ENCODE measurements at places on chromosomes 2 and 18. TPM values are rescaled to one million over a fixed set of nuclear protein-coding genes. Genes with fewer than 3 reads are reported as not detected.

DNA sequence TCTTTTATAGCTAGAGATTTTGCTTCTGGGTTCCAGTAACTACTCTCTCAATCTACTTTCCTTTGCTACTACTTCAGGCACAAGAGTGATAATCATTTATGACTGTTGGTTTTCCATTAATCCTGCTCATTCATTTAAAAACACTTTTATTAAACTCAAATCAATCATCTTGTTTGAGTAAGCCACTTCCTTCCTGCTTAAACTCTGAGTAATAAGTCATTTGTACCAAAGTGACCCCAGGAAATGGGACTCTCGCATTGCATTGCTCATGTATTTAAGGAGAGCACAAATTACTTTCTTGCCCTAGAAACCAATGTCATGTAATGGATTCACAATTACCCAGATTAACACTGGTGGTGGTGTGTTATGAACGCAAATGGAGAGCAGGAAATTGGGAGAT is 270.7 kb upstream of the HNMT start:
- DNase-seq, result no peak

DNA sequence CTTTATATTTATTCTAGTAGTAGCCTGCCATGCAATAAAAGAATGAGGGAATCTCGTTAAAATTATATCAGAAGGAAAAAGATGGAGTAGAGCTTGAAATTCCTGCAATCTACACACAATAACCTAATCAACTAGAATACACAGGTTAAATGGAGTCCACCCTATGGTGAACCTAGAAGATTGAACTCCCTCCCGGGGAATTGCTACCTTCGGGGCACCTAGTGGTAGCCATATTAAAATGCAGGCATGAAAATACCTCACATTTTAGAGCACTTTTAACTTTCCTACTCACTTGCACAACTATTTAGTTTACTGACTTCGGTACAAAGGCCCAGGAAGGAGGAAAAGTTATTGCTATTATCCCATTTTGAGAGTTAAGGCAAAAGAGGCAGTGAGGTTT is 174.5 kb downstream of the SS18 start:
- no peak for DNase-seq

DNA sequence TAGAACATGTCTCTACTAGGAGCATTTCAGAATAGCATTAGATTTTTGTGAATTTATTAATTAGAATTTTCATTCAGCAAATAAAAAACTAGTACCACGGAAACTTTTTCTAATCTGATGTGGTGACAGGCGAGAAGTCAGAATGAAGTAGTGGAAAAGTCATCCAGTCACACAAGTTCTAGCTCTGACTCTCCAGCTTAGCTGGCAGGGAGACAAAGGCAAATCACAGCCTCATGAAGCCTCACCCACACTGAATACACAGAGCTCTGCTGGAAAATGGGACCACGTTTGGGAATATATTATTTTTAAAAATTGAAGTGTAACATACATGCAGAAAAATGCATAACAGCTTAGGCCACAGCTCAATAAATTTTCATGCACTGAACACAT is 86.1 kb downstream of the L3MBTL4 start:
- no peak for DNase-seq

DNA sequence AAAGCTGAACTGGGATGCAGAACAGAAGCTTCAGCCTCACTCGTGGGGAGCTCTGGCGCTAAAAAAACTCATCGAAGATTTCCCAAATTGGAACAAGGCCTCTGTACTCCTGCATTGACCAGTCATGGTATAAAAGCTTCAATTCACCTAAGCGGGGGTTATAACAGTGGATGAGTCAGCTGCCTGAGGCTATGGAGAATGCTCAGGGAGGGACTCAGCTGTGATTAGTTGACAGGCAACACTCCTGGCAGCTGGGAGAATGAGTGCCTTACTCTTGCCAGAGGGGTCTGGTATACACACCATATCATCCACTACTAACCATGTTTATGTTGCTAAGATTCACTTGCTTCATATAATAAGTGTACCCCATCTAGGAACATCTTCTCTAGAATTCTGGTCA is 350.6 kb upstream of the VRK2 start:
- no peak for DNase-seq

DNA sequence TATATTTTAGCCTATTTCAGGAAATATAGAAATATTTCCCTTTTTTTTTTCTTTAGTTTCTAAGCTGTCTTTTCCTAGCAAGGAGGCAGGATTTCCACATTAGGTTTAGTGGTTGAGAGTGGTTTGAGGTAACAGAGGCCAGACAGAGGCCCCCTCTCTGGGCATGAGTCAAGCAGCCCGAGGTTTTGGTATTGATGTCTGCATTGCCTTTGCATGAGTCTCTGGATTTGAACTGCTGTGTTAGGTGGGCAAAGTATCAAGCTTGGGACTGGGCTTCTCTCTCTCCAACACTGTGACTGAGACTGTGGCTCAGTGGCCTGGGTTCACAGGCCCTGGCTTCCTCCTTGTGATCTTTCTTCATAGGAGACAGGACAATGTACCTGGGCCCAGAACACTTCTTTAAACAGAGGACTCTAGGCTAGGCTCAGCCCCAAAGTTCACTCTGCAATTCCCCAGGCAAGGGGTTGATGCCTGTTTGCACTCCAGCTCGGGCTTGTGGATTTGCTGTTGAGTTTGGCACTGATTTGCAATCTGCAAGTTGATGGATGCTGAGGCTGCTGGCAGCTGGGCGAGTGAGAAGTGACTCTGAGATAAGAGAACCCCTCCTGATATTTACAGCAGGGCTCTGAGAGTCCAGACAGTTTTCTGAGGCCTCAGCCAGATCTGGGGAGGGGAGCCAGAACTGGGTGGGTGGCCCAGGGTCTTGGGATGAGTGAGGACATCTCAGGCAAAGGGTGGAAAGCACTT is 271.2 kb downstream of the EN1 start:
- no peak for DNase-seq

DNA sequence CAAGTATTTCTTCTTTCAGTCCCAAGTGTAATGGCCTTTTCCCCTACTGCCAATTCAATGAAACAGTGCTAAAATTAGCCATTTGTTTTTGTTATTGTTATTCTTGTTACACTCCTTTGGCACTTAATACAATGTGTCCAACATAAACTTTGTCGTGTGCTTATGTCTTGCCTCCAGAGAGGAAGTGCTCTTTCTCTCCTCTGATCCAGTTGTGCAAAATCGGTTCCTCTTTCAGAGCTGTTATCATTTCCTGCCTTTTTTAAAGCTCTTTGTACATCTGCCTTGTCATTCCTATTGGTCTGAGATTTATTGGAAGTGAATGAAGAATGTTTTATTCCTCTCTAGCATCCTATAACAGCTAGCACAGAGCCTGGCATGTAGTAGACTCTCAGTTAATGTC is 623.2 kb upstream of the ID2 start:
- no peak for DNase-seq

DNA sequence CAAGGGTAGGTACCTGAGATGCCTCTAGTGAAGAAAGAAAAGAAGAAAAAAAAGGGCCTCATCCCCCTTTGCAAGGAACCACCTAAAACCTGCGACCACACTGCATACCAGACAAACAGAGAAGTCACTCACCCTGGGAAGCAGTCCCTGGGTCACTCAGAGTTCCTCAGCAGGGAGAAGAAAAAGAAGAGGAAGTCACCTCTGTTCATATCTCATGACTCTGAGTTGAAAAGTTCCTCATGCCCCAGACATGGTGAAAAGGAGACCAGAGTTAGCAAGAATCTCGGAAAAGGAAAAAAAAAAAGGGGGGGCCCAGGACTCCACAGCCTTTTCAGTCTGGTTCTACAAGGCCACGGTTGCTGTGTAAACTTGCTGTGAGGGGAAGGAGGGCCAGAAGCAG is 478.4 kb upstream of the NRXN1 start:
- no peak for DNase-seq

- no peak for DNase-seq
Observed at GRCh38 chr2:192983173-192983572, 788.4 kb upstream of the TMEFF2 start.

DNA sequence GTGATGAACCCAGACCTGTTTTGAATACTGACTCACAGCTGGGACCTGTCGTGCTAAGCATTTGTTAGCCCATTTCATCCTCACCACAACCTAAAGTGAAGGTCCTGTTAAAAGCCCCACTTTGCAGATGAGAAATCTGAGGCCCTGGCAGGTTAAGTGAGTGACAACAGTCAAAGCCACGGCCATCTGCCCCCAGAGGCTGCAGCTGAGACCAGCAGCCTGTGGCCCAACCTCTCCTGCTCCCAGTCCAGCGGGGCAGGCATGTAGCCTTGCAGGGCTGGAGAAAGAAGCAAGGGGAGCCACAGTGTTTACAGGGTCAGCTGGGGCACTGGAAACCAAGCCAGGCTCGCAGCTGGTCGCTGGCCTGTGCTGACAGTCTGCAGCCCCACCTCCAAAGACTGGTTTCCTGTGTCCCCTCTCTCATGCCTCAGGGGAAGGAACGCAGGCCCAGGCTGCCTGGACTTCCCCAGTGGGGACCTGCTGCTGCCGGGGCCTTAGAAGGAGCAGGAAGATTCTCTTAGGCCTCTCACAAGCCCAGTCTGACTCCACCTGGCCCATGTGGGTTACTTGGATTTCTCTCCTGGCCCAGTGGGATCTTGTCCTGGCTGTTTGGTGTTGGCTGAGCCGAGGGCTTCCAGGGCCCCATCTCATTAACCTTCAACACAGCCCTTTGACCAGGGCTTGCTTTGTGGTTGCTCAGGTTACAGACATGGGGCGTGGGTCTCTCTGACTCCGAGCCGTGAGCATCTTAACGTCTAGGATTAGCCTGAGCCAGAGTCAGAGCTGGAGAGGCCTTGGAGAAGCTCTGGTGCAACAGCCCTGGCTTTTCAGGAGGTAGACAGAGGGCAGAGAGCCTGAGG is 1.7 kb downstream of the INPP5D start:
- peak; percentile 78 for DNase-seq

DNA sequence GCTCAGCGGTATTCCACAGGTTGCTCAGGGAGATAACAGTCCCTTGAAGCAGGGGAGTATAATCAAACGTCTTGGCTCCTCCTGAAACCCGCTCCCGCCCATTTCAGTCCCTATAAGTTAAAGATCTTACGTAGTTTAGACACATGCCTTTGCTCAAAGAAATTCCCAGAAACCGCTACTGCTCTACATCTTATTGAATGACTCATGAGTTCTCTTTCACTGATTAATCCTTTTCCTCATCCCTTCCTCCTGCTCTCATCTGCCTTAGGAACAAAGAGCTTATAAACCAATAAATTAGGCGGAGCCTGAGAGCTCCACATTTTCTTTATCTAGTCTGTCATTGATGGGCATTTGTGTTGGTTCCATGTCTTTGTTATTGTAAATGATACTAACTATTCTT is 4.2 kb upstream of the SERPINB4 start:
- DNase-seq, result no peak

DNA sequence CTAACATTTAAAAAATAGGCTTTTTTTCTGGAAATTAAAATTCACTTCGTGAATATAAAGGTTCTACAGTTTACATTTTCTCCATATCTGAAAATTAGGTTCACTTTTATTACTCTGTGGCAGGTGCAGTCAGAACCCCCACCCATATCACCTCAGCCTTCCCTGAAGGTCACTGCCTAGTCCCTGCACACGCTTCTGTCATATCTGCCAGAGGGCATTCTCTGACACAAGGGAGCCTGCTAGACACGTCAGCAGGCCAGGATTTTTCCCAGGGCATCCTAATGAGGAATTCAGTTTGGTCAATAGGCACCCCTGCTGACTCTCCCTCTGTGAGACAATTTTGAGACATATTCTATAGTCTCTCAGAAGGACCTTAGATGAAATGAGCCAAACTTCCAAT is 475.7 kb upstream of the PKDCC start:
- no peak for DNase-seq

DNA sequence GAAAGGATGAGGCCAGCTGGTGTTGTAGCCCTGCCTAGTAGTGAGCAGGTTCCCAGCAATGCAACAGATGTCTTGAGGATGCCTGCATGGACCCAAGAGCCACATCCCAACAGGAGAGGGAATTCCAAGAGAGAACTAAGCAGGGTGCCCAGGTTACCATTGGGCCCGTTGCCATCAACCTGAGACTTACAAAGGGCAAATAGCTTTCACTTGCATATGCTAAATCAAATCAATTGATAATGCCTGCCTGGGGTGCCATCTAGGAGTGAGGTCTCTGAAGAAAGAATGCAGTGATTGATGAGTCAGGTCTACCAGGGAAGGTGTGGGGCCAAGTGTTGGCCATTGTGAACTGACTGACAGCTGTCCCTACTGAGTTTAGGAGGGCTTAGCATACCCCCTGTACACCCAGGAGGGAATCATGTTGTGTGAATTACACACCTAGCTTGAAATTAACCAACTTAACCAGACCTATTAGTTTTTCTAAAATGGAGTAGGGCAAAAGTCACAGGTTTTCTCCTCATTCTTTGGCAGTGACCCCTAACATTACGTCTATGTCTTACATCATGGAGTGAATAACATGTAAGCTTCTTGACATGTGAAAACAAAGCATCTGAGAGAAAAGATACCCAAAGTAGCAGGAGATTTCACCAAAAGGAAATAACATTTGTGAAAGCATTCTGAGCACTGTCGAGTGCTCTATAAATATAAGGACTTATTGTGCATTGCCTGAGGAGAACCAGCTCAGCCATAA is 32.3 kb downstream of the FHOD3 start:
- DNase-seq, result no peak

- DNase-seq, result no peak
Observed at GRCh38 chr2:160367887-160368286, 125.7 kb downstream of the RBMS1 start.

- DNase-seq, result no peak
Observed at GRCh38 chr2:209411718-209412117, 12.1 kb upstream of the MAP2 start.

DNA sequence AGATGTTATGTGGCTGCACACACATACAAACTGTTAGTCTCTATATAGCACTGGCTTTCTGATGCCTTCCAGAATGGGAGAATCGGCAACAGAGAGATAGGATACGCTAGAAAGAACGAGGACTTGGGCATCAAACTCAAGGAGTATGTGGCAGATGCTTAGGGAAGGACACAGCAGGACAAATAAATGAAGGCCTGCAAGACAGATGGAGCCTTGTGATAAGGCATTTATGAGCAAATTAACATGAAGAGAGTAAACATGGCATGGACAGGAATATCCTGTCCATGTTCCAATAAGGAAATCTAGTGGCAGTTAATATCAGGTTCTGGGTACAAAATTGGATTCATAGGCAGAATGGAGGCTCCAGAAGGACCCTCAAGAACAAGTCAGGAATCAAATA is 136.9 kb downstream of the SLC4A10 start:
- DNase-seq, result no peak

- no peak for DNase-seq
Observed at GRCh38 chr2:189951791-189952535, 110.6 kb downstream of the MSTN start.

DNA sequence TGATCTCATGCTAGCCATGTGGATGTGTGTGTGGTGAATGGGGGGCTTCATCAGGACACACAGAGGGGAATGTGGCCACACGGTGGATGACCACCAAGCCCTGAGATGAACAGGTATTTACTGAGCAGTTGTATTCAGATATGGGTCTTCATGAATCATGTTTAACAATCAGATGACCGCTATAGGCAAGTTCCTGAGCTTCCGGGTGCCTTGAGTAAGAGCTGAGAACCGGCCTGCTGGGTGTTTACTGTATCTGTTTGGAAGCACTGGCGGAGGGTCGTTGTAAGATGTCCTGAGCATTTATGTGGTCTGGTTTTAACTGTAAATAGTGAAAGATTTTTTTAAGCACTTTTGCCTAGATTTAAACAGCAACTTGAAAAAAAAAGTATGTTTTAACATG is 43.9 kb downstream of the BOLA3 start:
- DNase-seq, result no peak

The EEF1B2 gene
- 475 TPM for total RNA-seq

The CPLX4 gene
- total RNA-seq, result not detected

The GCKR gene
- 0.29 TPM for total RNA-seq

The ST8SIA5 gene
- total RNA-seq, result 0.24 TPM

The DUSP2 gene
- 1.6 TPM for total RNA-seq

The DPP10 gene
- 6.9 TPM for total RNA-seq

The RBKS gene
- 10.3 TPM for total RNA-seq
